ENCODE measurements at places on chromosomes 13 and 19.

- no peak for DNase-seq
These were observed 2.7 kb upstream of the ZBTB7A start for GRCh38 chr19:4069331-4069959.

- DNase-seq: no peak
These were observed 3.3 kb upstream of the KLK11 start for GRCh38 chr19:51029718-51030117.

DNA sequence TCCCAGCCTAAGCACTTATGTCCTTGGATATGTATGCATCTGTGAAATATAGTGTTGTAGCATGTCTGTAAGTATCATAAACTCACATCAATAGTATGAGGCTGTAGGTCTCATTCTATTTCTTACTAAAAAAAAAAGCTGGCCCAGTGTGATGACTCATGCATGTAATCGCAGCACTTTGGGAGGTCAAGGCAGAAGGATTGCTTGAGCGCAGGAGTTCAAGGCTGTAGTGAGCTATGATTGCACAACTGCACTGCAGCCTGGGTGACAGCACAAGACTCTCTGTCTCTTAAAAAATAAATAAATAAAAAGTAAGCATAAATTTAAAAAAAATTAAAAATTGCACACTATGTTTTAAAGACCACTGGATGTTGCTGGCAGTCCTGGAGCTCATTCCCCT lies 79.1 kb upstream of the SPATA13 start:
- no peak for DNase-seq

- DNase-seq: no peak
These were observed 9.0 kb downstream of the DHRS12 start for GRCh38 chr13:51794964-51795363.

DNA sequence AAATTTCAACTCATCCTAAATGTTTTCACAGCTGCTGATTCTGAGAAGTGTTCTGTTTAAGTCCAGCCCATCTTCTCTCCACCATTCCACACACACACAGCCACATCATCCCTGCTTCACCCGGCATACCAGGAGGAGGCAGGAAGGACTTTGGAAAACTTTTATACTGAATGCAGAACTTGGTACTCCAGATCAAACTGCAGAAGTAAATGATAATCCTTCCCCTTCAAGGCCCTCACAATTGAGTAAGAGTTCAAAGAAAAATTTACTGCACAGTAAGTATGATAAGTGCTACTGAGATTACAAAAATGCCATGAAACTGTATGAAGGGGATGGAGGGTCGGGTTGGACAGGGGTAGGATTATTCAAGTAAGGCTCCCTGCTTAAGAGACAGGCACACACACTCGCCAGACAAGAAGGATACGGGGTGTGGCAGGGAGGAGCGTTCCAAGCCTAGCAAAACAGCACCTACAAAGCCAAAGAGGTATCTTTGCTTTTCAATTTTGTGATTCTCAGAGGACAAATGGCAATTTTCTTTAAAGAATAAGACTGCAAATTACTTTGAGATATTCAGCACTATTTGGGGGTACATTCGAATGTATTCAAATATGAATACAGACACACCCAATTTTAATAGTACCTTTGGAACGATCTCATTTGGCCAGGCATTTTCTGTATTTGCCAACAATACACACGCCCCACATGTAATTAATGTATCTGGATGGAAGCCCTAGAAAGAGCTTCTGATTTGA lies 2.5 kb downstream of the USP12 start:
- no peak for DNase-seq

DNA sequence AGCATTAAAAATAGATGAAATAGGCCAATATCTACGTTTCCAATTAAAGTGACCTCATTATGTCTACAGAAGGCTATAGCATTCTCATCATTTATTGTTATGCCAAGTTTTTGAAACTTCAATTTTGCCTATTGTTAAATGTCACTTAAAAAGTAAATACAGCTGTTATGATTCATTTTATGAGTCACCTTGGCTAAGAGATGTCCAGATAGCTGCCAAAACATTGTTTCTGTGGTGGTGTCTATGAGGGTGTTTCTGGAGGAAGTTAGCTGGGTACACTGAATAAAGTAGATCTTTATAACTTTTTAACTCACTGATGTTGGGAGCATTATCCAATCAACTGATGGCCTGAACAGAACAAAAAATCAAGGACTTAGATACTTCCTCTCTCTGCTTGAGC lies 1209.7 kb upstream of the PCDH9 start:
- DNase-seq: no peak

Data from GM12878 (cell line).